ENCODE measurements at places on chromosomes 4 and X.
A peak's percentile ranks its signal among the peaks of the same experiment; 100 is the strongest.

- no peak for DNase-seq
Observed at GRCh38 chr4:86961605-86962295, 26.9 kb downstream of the AFF1 start.

GRCh38 chr4:176044589-176044951, 21.1 kb upstream of the WDR17 start:
- DNase-seq, result no peak

GRCh38 chr4:55175779-55176231, 50.4 kb upstream of the KDR start:
- no peak for DNase-seq

DNA sequence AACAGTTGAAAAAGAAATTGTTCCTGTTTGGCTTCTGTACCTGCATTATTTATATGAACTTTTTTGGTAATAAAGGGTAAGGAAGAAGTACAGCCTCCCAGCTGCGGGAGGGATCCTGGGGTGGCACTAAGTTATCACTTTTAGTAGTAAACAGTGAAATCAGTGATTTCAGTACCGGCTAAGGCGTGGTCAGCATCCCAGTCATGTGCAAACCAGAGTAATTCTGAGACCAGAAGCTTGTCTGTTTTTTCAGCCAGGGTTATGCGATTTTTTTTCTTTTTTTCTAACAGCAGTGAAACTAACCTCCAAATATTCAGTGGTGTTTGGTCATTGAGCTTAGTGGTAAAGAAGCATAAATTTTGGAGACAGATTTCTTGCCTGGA, 3.3 kb downstream of the EGF start:
- no peak for DNase-seq

- no peak for DNase-seq
Observed at GRCh38 chr4:6773616-6774540, 8.6 kb upstream of the KIAA0232 start.

DNA sequence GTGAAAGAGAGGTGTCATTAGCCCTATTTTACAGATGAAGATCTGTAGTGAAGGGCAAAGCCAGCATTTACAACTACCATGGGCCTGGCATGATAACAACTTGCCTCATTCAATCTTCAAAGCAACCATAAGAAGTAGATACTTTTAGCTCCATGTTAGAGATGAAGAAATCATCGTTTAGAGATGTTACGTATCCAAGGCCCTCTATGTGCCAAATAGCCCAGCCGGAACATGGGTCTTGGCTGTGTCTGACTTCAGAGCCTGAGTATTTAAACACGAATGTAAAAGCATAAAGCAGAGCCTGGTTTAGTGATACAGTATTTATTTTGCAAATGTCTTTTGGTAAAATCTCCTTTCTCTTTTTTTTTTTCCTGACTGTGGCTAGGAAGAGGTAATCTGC, 197.1 kb downstream of the RASL11B start:
- DNase-seq, result no peak

DNA sequence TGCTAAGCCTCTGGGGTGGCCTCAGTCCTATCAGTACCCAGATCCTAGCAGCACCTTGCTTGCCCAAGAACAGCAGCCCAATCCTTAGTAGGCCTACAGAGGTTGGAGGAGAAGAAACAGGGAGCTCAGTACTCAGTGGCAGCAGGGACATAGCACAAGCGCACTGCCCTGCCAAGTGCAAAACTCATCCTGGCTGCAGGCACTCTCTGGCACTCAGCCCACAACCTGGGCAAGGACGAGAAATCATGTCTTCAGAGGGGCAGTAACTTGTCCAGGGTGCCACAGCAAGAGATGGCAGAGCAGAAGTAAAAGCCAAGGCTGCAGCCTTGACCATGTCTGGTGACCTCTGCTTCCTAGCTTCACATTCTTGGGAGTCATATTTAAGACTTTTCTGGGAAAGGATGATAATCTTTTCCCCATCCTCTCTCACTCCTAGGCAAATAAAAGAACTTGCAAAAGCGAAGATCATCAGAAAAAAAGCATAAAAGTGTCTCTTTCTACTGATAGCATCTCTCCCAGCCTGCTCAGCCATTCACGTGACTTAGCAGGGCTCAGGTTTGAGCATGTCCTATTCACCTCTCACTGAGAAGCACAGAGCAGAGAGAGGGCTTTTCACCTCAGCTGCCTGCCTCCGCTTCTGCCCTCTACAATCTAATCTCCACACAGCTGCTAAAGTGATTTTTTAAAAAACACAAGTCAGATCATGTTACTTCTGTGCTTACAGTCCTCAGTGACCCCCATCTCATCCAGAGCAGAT, 37.2 kb upstream of the MAGEA4 start:
- no peak for DNase-seq

DNA sequence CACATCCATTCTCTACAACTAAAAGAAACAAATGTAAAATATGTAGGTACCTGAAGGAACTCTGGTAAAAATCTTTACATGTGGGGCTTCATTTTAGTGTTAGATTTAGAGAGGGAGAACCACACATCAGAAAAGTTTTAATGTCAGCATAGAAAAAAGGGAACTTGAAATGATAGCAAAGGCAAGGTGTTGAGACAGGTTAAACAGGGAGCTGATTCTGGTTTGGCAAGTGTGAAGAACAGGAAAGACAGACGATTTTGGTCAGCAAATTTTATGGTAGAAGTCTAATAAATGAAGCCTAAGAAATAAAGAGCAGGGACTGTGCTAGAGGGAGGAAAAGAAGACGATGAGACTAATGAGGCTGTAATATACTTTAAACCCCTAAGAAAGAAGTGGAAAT, 67.6 kb upstream of the COX18 start:
- no peak for DNase-seq

DNA sequence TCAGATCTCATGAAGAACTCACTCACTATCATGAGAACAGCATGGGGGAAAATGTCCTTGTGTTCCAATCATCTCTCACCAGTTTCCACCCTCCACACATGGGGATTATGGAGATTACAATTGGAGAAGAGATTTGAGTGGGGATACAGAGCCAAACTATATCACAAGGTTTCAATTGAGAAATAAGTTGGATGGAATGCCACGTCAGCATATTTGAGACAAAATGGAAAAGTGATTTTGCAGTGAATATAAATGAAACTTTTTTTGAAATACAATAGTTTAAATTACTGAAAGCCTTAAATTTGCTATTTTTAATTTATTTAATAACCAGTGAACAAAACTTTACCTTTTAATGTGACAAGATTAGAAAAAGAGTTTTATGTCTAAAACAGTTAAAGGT, 494.1 kb downstream of the PRR32 start:
- no peak for DNase-seq

DNA sequence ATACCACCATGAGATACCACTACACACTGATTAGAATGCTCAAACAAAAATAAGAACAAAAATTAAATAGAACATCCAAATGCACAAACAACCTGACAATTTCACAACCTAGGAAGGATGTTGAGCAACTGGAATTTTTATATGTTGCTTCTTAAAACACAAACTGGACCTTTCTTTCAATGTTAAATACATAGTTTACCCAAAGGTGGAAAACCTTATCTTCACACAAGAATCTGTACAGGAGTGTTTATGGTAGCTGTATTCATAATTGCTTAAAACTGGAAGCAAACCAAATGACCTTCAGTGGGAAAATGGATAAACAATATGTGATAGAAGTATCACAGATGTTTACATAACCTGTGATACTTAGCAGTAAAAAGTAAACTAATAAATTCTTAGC, 573.8 kb downstream of the MAGEB5 start:
- no peak for DNase-seq

- no peak for DNase-seq
Observed at GRCh38 chr4:119659576-119659975, 31.0 kb upstream of the PDE5A start.

DNA sequence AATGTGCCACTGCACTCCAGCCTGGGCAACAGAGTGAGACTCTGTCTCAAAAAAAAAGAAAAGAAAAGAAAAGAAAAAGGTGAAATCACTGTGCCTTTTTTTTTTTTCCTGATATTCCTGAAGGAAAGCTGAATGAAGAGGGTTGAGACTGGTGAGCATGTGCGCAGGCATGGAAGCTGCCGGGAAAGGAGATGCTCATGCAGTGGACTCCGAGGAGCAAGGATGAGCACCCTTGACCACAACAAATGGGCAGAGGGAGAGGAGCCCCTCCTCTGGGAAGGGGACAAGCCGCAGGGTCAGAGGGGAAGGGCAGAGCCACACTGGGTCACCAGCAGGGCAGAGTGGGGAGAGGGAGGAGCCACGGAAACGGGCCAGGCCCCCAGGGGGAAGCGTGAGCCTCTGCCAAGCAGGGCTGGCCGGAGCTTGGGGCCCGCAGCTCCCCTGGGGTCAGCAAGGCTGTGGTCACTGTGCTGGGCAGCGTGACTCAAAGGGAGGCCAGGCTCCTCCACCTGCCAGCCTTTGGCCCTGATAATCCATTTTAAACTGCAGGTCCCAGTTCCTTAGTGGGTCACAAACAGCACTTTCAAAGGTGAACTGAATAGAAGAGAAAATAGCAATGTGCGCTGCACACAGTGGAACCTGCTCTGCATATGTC, 79.8 kb downstream of the NAT8L start:
- no peak for DNase-seq

- no peak for DNase-seq
Observed at GRCh38 chrX:18415386-18415785, 10.0 kb upstream of the CDKL5 start.

- no peak for DNase-seq
Observed at GRCh38 chrX:137574784-137575293, 8.9 kb downstream of the ZIC3 start.

DNA sequence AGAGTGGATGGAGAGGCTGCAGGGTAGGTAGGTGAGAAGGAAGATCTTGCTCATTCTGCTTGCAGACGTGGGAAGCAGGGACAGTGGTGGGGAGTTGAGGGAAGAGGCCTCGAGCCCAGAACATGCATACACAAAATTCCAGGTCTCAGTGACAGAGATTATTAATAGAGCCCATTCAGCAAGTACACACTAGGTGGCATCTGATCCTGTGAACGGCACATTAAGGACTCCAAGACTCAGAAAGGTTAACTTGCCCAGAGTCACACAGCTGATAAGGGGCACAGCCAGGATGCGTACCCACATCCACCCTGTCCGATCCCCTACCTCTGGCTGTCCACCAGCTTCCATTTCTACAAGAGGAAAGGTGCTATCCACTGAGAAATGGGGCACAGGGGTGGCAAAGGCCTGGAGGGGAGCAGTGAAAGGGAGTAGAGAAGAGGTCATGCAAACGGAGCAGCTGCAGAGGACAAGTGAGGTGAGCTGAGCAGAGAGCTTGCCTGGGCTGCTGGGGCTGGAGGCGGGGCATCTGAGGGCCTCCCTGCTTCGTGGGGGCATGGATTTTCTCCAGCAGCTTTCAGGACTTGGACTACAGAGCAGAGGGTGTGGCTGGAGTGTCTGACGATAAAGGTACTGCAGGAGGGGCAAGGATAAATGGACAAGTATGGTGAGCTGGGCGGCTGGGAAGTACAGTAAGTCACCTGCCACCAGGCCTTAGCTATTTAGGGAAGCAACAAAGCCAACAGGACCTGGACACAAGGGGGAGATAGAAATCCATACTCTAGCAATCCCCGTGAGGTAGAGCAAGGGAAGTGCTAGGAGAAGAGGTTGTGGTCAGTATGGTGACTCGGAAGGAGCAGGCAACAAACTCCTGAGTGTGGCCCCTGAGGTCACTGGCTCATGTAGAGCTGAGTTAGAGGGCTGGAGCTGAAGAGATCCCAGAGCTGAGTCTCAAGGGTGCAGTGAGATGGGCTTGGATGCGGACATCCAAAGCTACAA, 11.2 kb downstream of the IDS start:
- DNase-seq, result no peak

- DNase-seq, result no peak
Observed at GRCh38 chr4:154985673-154986072, 204.6 kb downstream of the RBM46 start.

- no peak for DNase-seq
Observed at GRCh38 chrX:68634649-68635227, 12.7 kb upstream of the STARD8 start.

DNA sequence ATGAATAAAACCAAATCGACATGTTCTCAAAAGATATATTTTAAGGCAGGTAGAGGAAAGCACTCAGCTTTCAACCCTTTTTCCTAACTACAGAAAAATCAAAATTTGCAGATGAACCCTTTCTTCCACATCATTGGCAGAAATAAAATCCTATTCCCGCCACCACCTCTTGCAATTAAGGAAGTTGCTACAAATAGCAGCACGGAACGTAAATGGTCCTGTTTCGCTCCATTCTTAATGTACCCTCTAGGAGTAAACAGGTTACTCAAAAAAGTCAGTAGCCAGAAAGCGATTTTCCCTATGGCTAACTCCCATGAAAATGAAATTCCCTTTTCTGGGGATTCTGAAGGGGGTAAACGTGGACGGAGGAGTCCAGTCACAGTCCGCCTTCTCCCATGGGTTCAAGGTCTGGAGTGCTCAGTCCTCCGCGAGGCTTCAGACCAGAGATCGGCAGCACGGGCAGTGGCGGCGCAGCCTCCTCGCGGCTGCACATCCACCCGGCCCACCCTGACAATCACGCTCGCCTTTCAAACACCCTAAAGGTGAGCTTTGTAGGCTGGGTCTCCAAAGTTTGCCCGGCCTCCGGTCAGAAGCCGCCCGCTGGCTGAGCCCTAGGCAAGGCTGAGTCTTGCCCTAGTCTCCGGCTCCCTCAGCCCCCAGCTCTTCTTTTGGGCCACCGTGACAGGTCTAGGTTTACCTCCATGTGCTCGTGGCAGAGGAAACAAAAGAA, 1.8 kb downstream of the ATP11C start:
- peak; percentile 26 for DNase-seq

DNA sequence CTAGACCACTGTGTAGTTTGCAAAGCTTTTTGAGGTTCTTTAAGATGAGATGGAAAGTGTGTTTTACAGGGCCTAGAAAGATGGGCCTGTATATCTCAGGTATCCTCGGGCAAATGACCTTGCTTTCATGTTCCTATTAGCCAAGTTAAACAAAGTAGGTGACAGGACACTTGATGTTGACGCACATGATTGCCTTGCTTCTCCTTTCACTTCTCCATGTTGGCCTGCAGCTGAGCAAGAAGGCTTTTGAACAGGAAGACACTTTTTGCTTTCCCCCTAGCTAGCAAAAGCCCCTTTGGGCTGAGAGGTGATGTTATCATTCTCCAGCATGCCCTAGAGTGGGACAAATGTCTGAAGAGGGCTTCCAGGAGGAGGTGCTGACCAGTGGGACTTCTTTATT, 202.1 kb downstream of the GPC3 start:
- DNase-seq, result no peak

DNA sequence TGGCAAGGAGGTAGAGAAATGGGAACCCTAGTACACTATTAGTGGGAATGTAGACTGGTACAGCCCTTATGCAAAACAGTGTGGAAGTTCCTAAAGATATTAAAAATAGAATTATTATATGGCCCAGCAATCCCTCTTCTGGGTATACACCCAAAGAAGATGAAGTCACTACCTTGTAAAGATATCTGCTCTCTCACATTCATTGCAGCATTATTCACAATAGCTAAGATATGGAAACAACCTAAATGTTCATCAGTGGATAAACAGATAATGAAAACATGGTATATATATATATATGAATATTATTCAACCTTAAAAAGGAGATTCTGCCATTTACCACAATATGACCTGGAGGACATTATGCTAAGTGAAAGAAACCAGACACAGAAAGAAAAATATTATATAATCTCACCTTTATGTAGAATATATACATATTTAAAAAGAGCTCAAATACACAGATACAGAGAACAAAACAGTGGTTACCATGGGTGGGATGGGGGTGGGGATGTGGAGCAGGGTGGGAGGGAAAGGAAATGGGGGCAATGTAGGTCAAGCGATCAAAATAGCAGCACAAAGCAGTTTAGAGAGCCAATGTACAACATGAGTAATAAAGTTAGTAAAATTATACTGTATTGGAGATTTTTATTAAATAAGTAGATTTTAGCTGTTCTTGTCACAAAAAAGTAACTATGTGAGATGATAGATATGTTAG, 138.6 kb downstream of the SPRY1 start:
- DNase-seq, result no peak
